ENCODE measurements at places on chromosomes 1 and 21.

DNA sequence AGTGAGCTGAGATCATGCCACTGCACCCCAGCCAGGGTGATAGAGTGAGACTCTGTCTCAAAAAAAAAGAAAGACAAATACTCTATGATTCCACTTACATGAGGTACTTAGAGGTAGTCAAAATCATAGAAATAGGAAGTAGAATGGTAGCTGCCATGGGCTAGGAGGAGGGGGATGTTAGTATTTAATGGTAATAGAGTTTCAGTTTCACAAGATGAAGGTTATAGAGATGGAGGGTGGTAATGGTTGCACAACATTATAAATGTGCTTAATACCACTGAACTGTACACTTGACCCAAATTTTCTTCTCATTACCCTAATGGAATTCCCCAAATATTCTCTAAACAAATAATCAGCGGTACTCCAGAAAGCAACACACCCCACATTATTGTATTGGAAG lies 12.8 kb downstream of the EIF2B3 start:
- DNase-seq = no peak

DNA sequence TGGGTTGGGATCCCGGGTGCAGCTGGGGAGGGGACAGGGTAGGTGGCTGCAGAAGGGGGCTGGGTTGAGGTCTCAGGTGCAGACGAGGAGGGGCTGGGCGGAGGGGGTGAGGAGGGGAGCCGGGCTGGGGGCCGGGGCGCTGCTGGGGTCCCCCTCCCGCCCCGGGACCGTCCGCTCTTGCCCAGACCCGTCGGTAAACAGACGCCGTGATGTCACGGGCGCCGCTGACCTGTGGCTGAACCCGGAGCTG lies 22.3 kb downstream of the DHRS3 start:
- no peak for DNase-seq

GRCh38 chr1:150765296-150765976 lies at the start of gene CTSS:
CTSS (minus strand) TSS chr1:150765778; CDS start chr1:150764763, 1,015 bp downstream.
- DNase-seq = peak; percentile 23

DNA sequence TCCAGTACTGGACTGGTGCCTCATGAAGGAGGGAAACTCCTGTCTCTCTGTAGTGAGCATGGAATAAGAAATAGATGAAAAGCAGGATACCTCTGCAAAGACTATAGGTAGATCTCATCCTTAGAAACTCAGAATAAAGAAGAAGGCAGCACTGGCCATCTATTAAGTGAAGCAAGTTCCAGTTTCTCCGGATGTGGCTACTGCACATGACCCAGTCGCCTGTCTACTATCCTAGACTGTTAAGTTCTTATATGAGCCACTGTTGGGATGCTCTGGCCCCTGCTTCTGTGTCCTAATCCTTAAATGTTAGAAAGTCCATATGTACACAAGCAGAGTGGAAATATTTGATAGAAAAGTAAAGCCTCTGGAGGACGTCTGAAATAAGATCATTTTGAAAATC lies 2.2 kb downstream of the FASLG start:
- DNase-seq = no peak

DNA sequence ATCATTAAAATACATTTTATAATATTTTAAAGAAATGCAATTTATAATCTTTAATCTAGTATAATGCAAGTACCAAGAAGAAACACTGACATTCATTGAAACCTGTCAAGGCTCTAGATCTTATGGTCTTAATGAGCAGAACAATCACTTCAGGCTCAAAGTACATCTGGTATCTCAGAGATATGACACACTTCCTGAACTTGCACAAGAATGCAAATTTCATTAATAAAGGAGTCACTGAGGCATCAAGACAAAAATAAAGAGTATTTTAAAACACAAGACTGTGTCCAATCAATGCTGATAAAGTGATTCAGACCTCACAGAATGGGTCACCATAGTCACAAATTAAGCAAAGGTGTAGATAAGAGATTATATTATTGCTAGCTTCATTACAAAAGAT lies 178.1 kb downstream of the AK5 start:
- DNase-seq = peak; percentile 12

DNA sequence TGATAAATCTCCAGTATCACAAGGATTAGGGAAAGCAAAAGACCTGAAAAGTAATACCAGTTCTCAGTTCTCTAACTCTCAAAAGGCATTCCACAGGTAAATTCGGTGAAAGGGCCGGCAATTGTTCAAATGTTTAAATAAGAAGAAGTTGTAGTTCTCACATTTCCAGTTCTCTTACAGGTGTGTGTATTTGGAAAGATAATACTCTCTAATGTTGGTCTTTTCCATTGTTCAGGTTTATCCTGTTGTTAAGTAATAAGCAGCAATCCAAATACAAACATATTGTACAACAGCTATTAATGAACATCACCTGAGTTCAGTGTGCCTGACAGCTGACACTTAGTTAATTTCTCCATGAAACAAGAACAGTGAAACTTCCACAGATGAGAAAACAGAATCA lies 13.2 kb upstream of the PRKAB2 start:
- no peak for DNase-seq

DNA sequence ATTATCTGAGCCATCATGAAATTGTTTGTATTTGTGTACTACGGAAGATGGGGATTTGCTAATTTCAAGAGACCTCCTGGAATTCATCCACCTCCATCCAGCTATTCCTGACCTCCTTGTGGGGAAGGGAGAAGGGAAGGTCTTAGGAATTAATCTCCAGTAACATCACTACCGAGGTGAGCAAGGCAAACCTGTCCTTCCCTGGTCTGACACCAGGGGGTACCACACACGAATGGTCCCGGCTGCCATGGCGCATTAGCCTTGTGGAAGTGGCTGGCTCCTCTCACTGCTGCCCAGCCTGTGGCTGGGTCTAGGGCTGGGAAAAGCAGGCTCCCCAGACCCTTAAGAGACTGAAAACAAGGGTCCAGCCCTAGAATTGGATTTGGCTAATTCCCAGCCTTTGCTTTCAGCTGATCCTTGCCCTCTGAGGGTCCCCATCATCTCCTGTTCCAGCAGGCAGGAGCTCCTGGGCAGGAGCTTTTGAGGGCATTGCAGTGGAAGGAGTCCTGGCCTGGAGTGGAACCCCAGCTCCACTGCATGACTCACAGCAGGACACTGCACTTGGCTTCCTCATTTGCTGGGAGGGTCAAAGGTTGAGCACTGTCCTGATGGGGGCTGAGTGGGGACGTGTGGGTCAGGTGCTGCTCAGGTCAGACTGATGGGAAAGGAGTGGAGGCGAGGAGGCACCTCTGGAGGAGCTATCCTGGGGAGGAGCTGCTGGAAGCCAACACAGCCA lies 34.8 kb downstream of the RIMS3 start:
- DNase-seq = peak; percentile 67

DNA sequence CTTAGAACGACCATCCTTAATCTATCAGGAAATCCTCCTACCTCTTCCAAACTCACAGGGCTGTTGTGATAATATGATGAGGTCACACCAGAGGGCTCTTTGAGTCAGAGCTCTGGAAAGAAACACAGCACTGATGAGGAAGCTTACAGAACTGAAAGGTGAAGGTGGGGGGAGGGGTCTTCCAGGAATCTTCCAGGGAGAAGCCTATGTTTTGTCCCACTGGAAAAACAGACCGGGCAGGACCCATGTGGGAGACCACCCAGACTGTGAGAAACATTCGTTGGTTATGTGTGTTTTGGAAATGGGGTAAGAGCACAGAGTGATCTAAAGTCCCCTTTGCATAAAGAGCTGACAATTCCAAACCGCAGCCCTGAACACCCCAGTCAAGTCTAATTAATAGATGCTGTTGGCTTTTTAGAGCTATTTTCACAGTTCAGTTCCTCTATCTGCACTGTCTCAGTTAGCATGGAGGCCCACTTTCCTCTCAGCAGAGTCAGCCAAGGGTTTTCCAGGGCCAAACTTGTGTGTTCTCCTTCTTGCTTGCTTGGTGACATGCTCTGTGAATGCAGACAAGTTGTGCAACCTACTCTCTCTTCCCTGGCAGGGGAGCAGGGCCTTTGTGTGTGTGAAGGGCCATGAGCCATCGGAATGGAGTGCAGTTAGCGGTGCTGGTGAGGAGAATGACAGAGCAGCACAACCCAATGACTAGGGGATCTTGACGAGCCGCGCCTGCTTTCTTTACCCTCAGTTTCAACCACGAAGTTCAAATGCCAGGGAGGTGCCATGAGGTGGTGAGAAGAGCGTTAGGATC lies 12.3 kb downstream of the PHLDA3 start:
- DNase-seq = peak; percentile 95

- no peak for DNase-seq
Observed at GRCh38 chr1:147337040-147337630, 94.7 kb downstream of the CHD1L start.

- DNase-seq = no peak
Observed at GRCh38 chr1:99648107-99648506, 2.2 kb downstream of the PALMD start.

DNA sequence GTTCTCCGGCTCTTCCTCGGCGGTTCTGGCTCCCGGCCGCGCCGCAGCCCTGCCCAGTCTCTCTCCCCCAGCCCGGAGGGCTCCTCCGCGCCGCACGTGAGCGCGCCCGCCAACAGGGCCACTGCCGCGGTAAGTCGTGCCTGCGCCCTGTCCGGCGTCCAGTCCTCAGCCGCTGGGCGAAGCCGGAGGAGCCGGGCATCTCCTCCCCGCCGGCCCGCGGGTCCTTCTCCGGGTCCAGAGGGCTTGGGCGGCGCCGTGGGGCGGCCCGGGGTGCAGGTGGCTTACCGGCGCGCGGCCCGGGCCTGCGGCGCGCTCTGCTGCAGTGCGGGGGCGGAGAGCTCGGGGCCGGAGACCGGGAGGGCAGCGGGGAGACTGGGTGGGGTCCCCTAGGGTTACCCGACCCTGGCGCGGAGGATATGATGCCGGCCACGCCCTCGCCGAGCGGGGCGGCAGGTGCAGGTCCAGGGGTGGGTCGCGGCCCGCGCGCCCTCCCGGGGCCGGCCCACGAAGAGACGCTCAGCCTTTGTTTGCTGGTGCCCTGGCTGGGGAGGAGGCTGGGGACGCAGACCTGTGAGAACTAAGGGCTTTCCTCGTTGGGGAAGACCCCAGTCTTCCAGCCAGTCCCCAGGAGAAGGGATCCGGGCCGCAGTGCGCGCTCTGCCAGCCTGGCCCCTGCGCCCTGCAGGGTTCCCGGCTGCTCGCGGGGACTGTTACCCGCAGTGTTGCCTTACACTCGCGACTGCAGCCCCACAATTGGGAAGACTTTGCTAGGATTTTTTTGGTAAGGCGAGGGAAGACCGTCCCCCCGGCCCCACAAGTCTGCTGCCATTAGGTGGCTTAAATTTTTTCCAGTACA lies at the start of gene DOP1B:
TSS of gene DOP1B (plus strand) at position 10 of the 856 bp plus-strand sequence. CDS start 7,910 bp downstream, outside the sequence.
- no peak for DNase-seq

GRCh38 chr1:91036894-91037829 lies 15.3 kb upstream of the ZNF644 start:
- peak; percentile 60 for DNase-seq

Measured in choroid plexus epithelial cell (primary cell).